T-helper 17 cell (primary cell): ENCODE measurements at places on chromosomes 6 and 20.

- DNase-seq: no peak
Measured at GRCh38 chr6:30887901-30888815, 3.8 kb downstream of the DDR1 start.

GRCh38 chr20:1807394-1807793, 87.8 kb upstream of the SIRPA start:
- DNase-seq: no peak

DNA sequence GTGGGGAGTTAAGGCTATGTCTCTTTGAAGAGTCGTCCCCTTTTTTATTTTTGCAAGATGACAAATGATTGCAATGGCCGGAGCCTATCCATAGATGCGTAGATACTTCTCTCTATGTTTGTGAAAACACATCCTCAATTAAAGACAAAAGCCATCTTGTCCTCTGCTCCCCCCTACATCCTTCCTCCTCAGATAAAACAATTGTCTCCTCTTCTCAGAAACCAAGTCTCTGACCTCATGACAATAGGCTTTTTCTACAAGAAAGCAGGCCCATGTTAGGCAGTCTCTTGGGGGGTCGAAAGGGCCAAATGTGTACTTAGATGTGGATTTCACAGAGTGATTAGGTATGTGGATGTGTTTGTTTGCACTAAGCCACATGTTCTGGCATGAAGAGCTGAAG, 51.1 kb upstream of the SSTR4 start:
- no peak for DNase-seq

DNA sequence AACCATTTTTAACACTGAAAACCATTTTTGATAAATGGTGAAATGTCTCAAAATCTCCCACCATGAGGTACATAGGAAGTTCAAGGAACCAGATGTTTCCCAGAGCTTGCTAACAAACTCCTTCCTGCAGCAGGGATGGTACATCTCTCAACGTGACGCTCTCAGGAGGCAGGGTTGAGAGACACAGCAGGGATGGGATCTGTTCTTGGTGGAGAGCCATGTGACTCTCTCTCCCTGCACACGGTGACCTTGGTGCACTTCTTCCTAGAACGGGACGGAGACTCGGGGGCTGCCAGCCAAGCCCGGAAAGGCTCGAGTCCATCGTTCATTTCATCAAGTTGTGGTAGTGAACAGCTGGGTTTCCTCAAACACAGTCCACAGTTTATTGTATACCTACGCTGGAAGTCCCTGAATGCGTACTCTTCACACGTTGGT, 94.2 kb downstream of the FAM50B start:
- DNase-seq: no peak

- DNase-seq: no peak
Measured at GRCh38 chr6:169938731-169939130, 187.3 kb downstream of the ERMARD start.

- no peak for DNase-seq
Measured at GRCh38 chr6:12039540-12040459, 27.7 kb downstream of the HIVEP1 start.
